ENCODE measurements at places on chromosomes 5 and 9. TPM values are rescaled to one million over a fixed set of nuclear protein-coding genes. Genes with fewer than 3 reads are reported as not detected.

DNA sequence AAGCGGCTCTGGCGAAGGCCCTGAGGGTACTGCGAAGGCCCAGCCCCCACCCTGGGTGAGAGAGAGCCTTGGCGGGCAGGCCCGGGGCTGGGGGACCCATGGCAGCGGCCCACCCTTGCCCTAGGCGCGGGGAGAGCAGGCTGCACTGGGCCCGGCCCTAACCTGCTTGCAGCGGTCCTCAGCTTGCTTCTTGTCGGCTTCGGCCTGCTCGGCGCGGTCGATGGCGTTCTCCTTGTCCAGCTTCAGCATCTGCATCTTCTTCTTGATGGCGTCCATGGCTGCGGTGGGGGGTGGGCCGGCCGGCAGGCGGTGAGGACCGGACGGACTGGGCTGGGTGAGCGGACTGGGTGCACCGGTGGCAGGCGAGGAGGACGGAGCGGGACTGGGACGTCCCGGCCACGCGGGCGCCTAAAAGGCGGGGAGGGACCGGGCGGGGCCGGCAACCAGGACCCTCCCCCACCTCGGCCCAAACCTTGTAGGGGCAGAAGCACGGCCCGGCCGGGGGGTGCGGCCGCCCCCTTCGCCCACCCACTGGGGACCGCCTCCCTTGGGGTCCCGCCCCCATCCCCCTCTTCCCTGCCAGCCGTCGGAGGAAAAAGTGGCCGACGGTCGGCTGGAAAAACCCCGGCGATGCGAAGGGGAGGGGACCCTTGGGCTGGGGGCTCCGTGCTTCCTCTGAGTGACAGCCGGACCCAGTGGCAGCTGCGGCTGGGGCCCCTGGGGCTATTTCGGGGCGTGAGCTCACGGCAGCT lies at the start of gene TPM2:
Gene TPM2 (minus strand): TSS at position 384 of the 752 bp plus-strand sequence. CDS start 108 bp downstream, at position 276.
- no peak for DNase-seq

DNA sequence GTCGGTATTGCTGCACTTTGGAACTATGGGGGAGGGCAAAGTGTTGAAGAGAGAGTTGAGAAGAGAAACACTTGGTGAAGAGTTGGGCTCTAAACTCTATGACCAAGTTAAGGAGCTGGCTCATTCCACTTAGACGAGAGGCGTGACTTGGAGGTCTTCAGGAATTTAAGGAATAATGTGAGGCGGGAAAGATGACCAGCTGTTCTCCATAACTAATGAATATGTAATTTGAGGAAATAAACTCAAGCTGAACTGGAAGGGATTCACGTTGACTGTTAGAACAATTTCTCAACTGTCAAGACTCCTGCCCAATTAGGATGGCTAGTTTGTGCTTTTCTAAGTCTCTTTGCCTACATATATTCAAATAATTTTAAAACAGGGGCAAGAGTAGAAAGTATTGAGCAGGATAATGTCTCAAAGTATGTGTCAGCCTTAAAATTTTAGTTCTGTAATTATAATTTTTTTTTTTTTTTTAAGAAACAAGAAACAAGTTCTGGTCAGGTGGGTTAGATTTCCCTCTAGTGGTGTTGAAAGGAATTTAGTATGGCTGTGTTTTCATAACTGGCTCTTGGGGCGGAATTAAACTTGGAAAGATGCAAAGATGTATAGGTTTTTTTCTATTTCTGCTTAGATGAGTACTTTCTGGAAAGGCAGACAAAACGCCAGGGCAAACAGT lies 33.4 kb downstream of the TMEM252 start:
- DNase-seq, result no peak

DNA sequence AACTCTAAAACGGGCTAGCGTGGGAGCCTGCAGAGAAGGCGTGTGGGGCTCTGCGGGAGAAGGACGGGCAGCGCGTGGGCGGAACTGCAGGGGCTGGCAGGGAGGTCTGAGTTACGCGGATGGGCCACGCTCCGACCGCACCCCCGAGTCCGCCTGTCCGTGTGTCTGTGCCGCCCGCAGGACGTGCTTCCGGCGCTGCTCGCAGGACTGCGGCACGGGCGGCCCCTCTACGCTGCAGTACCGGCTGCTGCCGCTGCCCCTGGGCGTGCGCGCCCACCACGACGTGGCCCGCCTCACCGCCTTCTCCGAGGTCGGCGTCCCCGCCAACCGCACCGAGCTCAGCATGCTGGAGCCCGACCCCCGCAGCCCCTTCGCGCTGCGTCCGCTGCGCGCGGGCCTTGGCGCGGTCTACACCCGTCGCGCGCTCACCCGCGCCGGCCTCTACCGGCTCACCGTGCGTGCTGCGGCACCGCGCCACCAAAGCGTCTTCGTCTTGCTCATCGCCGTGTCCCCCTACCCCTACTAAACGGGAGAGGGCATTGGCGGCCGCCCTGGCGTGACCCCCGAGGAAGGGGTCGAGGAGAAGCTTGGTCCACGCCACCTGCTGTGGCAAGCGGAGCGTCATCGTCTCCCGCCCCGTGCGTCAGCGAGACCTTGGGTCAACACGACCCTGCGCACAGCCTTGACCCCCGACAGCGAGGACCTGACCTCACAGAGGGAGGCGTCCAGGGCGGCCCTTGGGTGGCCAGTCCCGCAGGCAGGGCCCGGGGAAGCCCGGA lies 11.4 kb upstream of the ASS1 start:
- DNase-seq, result peak; percentile 25

- DNase-seq, result no peak
These were observed 89.5 kb upstream of the ARAP3 start for GRCh38 chr5:141771562-141771961.

DNA sequence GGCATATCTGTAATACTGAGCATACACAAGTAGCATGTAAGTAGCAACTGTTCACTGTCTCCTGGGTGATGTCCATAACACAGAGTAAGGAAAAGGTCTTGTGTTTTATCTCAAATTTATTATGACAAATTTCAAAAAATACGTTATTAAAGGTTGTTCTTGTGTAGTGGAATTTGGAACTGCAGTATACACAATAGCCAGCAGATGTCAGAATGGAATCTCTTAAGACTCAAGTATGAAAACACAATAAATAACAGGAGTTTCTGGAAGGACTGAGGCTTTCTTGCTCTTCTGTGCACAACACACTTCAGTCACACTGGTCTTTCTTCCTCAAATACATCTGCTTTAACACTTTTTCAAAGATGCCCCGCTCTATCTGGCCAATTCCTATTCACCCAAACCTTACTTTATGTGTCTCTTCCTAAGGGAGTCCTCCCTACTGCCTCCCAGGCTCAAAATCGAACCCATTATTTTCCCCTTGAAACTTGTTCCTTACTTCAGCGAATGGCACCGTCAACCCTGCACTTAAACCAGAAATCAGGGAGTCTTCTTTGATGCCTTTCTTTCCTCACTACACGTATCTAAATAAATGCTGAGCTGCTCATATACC lies 6.5 kb upstream of the FBXO10 start:
- DNase-seq, result no peak

- DNase-seq, result no peak
These were observed 105.2 kb upstream of the RAI14 start for GRCh38 chr5:34550964-34551363.

- DNase-seq, result no peak
These were observed 157.9 kb upstream of the RASA1 start for GRCh38 chr5:87109746-87110145.

GRCh38 chr9:23887781-23888180 lies 61.7 kb upstream of the ELAVL2 start:
- DNase-seq, result no peak

GRCh38 chr9:79053598-79053997 lies 518.2 kb upstream of the TLE4 start:
- peak; percentile 65 for DNase-seq

DNA sequence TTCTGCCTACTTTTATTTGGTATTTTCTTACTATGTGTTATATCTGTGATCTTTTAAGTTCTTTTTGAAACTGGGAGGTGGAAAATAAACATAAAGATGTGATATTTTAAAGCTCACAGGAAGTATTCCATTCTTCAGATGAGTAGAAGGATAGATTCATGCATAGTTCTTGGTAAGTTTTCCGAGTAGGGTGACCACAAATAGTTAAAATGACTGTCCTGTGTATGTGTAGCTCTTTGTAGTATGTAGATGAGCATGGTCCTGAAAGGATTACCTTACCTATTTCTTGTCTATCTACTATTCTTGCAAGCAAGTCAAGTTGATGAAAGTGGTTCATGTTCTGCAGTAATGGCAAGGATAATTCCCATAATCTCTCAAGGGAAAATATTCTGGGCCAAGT lies 47.7 kb downstream of the SRFBP1 start:
- DNase-seq, result no peak

DNA sequence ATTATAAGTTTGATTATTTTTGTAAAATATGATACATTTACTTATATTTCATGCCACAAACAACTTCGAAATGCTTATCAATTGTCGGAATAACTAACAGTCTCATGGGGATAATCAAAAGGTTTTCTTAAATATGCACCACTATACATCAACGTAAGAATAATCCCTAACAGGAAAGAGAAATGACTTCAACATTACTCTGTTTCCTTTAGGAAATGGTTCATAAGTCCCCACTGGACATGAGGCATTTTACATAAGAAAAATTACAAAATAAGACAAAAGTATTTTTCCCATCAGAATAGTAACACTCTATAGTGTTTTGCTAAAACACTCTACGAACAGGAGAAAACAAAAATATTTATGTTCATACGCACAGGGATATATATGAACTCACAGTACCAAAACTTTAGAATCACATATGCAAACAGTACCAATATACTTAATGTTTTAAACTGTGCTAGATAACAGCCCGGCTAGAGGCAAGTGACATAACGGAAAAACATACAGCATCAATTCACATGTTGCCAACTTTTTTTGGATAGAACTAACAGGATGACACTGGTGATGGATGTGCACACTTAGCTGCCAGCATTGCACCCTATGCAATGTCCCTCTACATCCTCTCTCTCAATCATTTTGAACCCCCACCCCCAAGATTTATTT lies 120.5 kb downstream of the NFIB start:
- DNase-seq, result no peak

DNA sequence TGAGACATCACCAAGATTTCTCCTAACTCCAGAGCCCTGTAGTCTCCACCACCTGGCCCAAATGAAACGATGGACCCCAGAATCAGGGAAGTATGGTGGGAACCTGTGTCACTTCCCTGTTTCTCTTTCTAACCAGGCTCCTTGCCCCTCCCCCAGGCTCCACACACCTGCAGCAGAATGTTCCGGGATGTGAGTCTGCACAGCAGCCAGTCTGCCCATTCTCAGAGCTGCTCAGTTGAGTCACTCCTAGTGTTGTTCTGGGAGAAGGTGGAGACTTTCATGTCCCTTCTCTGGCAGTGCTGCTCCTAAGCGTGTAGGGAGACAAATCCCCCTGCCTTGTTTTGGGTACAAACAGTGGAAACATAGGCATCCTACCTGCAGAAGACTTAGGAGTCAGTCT lies 76.0 kb upstream of the XPA start:
- peak; percentile 67 for DNase-seq

GRCh38 chr5:78648359-78649210 lies at the start of gene LHFPL2:
Gene LHFPL2 (minus strand): TSS chr5:78648772. CDS start chr5:78510213, 138,559 bp downstream.
- peak; percentile 30 for DNase-seq

GRCh38 chr5:59800347-59800893 lies 93.1 kb downstream of the PDE4D start:
- no peak for DNase-seq

- peak; percentile 24 for DNase-seq
These were observed 639.0 kb downstream of the CCDC171 start for GRCh38 chr9:16191691-16192402.

GRCh38 chr9:12162181-12162815 lies 530.9 kb upstream of the TYRP1 start:
- DNase-seq, result no peak

DNA sequence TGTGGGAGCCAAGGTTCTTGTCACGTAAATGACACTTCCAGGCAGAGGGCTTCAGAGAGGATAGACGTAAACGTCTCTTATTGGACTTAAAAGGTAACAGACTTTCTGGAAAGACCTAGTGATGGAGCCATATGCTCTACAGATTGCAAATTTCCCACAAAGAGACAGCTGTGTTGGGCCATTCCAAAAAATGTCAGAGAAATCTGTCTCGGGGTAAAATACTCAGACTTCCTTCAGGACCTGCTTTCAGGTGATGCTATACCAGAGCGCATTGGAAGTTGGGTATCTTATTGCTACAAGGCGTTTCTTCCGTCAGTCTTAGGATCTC lies 29.2 kb downstream of the PROP1 start:
- DNase-seq, result no peak

DNA sequence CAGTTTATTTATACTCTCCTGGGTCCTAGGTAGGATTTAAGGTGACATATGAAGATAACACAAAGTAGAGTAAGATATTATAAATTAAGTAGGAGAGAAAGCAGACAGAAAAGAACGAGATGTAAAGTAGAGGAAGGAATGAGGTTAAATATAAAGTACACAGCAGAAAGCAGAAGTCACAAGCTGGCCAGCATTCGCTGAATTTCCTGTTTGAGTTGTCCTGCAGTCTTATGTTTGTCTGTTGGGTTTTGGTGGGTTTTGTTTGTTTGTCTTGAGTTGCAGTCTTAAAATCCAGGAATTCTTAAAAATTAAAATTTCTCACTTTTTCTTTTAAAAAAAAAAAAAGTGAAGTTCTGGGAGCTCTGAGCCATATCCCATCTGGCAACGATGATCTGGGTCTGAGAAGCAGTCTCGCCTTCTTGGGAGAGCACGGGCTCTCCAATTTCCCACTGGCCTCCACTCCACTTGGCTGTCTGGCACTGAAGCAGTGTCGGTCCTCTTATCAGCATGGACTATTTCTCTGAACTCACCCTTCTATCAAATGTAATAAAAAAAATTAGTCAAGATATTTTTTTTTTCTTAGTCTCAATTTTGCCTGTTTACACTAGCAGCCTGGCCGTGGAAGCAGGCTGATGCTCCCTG lies 2.0 kb downstream of the S100Z start:
- no peak for DNase-seq

- DNase-seq, result no peak
These were observed 390.1 kb downstream of the DMRT2 start for GRCh38 chr9:1440256-1440655.

DNA sequence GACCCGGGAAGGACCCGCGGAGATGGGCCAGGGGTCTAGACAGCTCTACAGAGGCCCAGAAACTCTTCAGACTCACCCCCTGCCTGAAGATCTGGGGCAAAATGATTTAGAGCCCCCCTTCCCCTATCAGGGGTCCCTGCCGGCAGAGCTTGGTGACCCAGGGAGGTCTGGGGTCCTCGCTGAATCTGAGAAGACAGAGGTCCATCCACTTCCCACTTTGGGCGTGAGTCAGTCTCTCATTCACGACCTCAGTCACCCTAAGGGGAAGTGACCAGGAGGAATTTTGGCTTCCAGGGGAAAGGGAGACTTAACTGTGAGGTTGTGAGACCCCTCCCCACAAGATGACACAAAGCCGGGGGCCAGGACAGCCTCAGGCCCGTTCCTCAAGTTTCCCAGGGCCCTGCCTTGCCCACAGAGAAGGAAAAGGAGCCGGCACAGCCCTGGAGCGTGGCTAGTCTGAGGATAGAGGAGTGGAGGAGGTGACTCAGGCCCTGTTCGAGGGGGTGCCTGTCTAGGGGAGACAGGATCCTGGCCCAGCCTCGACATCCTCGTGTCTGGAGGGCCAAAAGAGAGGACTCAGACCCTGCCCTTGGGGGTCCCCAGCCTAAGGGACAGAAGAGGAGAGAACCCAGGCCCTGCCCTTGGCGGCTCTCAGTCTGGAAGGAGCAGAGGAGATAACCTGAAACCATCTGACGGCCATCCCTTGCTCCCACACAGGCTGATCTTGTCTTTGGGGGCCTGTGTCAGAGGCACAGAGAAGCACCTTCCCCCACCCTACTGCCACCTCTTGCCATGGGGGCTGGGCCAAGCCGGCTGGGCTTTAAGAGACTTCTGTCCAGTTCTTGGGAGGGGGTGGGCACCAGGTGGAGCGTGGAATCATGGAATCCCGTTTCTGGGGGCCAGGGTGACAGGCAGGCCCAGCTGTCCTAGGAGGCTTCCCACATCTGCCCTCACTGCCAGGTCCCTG lies 889 bp downstream of the PDLIM4 start:
- DNase-seq, result no peak

The BSPRY gene
- 0.04 TPM for total RNA-seq

The PCDHB4 gene
- not detected for total RNA-seq

The OLFM1 gene
- total RNA-seq, result 0.07 TPM
